ENCODE measurements at places on chromosomes 2 and 18.

GRCh38 chr2:128452536-128453530, 134.2 kb upstream of the HS6ST1 start:
- no peak for DNase-seq

- no peak for DNase-seq
Observed at GRCh38 chr18:23406271-23406787, 46.8 kb upstream of the RIOK3 start.

DNA sequence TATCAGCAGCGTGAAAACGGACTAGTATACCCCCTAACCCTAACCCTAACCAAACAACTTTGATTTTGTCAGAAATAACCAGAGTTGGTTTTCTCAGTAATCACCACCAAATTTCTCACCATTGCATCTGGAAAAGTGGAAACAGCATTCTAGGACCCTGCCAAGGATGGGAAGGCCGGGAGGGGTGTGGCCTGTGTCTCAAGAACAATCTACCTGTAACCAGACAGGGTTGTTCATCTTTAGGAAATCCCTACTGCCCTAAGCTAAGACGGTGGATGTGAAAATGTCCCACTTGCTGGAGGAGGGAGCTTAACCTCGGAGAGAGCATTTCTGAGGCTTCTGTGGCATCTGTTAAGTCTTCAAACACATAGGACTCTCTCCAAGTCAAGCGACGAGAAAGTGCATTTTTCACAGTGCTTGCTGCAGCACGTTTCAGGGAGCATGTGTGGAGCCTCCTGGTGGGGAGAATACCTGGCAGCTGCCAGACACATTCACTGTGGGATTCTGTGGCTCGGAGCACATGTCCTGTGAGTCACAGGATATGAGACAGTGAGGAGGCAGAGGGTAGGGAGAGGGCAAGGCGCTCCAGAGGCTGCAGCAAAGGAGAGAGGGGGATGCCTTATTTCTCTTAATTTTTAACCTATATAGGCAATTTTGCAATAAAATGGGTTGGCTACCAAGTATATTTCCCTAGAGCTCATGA, 207.5 kb downstream of the SPP2 start:
- DNase-seq = peak; percentile 10

DNA sequence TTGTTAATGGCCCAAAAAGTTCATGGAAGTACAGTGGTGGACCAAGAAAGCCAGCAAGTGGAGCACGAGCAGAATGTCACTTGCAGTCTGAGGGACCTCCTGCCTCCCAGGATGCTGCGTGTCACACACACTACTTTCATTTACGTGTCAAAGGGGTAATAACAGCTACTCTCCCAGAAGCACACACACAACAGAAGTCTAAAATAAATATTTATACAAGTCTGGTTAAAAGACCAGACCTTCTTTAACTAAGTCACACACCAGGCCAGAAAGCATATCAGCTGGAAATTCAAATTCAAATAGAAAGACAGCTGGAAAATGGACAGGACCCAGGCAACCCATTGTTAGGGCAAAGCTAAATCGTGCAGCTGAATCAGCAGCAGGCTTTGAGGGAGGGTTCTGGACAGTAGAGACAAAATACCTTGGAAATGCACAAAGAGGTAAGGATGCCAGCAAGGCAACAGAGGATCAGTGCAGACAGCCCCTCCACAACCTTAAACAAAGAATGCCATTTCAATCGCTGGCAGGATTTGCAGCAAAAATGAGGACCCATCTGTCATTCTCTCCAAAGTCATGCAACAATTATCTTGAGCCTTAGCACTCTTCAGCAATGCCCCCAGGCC, 160.5 kb downstream of the TMEM163 start:
- no peak for DNase-seq
